ENCODE measurements at places on chromosomes 2 and 18.
A peak's percentile ranks its signal among the peaks of the same experiment; 100 is the strongest.

DNA sequence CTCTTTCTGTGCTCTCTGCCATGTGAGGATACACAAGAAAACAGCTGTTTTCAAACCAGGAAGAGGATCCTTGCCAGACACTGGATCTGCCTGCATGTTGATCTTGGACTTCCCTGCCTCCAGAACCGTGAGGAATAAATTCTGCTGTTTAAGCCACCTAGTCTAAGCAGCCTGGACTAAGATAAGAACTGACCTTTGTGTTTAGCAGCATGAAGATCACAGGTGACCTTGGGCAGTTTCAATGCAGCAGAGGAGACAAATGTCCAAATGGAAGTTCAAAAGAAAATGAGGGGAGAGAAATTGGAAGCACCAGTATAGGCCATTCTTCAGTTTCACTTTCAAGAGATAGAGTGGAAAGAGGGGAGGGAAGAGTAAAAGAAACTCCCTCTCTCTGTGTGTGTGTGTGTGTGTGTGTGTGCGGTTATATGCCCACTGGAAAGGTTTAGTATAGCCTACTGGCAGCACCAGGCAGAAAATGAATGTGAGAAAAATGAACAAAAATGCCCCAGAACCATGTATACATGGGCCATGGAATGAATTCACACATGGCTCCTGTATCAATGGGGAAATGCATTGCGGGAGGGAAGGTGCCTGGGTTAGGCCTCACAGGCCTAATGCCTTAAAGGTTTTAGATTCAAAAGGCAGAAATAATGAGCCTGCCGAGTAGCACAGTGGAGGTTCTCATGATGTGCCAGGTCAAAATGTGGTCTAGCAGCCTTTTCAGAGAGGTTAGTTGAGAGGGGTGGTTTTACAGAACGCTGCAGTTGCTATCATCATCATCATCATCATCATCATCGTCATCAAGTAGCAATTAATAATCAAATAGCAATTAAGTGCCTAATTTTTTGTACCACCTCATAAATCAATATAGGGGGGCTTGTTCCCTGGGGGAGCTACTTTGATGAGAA, 1.1 kb upstream of the CERS6 start:
- no peak for DNase-seq

GRCh38 chr2:26668856-26669750, 23.4 kb upstream of the KCNK3 start:
- DNase-seq: no peak

DNA sequence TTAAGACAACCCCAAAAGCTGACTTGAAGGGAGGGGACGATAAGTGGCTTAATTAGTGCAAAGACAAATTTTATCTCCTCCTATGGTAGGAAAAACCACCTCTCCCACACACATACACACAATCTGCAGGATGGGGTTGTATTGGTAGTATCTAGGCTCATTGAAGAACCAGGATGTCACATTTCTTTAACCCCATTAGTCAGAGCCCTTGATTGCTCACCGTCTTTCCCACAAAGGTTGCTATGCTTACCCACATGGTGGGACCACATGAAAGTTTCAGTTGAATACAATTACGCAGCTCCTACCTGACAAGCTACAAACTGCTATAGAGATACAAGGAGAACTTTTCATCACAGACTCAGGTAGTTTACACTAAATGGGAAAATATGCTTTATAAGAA, 765.0 kb upstream of the CELF4 start:
- DNase-seq: no peak

DNA sequence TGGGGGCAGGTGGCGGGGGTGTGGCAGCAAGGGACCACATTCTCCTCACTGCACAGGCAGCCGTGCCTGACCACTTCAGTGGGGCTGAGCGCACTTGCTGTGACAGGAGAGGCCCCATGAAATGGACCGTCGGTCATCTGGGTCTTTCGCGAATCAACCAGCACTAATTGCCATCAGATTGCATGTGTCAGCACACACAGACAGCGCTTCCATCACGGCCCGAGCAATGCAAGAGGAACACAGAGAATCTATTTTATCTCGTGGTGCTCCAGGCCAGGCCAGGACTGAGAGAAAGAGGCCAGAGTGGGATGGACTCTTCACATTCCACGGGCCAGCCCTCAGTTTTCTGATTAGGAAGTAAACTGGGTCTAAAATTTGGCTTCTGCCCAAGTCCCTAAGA, 87.0 kb downstream of the EIPR1 start:
- no peak for DNase-seq

DNA sequence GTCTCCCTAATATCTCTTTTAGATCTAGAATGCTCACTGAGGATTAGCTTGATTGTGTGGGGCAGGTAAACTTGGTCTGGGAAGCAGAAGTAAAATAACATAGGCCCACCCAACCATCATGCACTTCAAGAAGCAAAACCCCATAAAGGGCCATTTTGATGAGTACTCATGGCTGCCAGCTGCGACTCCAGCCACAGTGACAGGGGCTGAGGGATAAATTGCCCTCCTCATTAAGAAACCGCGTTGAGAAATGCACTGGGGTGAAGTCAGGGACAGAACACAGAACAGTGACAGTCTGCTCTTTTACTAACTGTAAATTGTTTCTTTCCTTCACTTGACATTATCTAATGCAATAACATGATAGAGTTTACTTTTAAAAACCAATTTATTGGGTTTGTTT, 60.2 kb downstream of the RND3 start:
- no peak for DNase-seq

DNA sequence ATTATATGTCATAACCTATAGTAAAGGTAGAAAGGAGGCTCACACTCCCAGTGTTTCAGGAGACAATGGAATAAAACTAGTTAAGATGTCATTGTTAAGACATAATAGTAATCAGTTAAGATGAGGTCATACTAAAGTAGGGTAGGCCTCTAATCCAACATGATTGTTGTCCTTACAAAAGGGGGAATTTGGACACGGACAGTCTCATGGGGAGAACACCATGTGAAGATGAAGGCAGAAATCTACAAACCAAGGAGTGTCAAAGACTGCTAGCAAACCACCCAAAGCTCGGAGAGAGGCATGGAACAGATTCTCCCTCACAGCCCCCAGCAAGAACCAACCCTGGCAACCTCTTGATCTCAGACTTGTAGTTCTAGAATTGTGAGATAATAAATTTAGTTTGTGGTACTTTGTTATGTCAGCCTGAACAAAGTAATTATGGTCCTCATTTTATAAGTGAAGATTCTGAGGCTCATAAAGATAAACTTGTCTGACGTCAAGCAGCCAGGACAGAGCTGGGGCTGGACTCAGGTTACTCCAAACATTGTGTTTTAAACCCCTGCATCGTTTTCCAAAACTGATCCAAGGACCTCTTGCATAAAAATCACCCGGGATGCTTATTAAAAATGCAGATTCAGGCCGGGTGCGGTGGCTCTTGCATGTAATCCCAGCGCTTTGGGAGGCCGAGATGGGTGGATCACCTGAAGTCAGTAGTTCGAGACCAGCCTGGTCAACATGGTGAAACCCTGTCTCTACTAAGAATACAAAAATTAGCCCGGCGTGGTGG, 47.8 kb downstream of the CCDC195 start:
- DNase-seq: no peak

- peak; percentile 50 for DNase-seq
Measured at GRCh38 chr2:15636972-15637785, 45.5 kb downstream of the DDX1 start.

DNA sequence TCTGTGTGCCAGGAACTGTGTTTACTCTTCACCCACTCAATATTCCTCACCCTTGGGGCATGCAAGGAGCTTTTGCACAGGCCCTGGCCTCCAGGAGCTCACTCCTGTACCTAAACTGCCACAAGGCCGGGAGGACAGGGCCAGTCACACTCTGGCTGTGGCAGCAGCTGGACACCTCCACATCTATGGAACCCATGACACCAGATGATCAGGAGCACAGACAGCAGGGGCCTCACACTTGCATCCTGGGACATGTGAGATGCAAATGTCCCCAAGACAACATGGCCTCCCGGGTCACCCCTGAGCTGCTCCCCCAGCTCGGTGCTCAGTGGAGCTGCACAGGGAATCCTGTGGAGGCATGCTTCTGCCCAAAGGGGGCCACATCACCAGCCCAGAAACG, 61.8 kb upstream of the SLC66A3 start:
- DNase-seq: no peak

DNA sequence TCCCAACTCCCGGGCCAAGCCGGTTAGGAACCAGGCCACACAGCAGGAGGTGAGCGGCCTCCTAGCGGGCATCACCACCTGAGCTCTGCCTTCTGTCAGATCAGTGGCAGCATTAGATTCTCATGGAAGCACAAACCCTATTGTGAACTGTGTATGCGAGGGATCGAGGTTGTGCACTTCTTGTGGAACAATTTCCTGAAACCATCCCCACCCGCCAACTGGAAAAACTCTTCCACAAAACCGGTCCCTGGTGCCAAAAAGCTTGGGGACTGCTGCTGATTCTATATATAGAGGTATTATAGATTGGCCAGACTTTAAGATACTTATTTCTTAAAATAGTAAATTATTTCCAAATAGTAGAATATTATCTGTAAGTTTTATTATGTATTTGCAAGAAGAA, 89.4 kb downstream of the PMS1 start:
- DNase-seq: no peak

GRCh38 chr2:44361330-44362206, at the start of the genes CAMKMT and PREPL:
Gene CAMKMT (plus strand): TSS chr2:44361947.
Gene PREPL (minus strand): TSS chr2:44361494. CDS start chr2:44346342, 15,152 bp downstream.
- DNase-seq: peak; percentile 97

DNA sequence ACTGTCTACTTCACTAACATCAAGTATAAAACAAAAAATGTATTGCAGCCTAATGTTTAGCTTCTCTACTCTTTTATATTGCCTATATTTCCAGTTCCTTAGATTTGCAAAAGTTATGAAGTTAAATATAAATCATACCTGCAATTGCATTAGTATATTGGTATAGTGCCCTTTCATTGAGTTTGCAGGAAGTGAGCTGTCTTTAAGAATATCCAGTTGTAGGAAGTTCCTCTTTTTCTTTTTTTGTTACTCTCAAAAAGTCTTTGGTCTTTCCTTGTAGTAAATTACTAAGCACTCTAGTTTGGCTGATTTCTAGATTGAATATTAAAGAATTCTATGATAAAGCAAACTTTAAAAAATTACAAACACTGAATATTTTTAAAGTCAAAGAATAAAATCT, 71.3 kb upstream of the FN1 start:
- no peak for DNase-seq

DNA sequence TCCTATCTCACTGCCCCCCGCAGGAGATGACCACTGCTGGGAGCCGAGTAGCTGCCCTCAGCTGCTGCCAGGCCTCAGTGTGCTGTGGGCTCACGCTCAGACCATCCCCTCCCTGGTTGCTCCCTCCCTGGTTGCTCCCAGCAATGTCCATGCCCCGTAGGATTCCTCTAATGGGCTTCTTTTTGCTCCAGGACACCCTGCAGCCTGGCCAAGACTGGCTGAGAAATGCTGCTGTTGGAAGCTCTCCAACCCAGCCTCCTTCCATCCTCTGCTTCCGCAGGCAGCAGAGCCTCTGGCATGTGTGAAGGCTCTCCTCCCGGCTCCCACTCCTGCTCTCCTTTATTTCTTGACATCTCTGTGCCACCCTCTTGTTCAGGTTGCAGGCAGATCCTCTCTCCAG, 48.6 kb downstream of the SOX11 start:
- no peak for DNase-seq

- no peak for DNase-seq
Measured at GRCh38 chr2:29024882-29025430, 43.9 kb downstream of the TOGARAM2 start.

All from occipital lobe (tissue), 3 donors.